ENCODE measurements at places on chromosomes 11 and 22.

DNA sequence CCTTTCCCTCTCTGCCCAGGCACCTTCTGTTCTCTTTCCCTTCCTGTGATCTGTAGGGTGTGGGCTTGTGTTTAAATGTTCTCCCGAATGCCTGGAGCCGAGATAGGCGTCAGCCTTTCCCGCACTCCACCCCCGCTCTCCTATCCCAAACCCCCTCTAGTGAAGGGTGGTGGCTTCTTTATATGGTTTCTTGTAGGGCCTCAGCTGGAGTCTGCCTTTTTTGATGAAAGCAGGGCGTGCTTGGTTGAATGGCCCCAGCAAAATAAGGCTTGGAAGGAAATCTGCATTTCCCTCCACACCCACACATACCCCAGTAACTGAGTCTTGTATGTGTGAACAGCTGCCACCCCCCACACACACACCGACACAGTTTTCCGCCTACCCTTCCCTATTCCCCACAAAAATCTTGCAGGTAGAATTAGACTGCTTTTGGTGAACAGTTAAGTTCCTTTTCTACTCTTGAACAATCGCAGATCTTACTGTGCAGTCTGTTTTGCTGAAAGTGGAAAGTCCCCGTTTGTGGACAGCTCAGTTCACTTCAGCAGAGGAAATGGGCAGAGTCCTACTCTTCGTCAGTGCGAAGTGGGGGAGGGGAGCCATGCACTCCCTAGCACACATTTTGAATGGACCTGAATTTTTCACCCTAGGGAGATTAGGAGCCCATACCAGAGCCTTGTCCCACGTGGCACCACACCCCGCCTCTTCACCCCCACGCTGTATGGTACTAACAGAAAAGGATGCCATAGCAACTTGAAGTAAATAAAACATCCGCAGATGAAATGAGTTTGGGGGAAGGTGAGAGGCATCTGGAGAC is 25.5 kb upstream of the GRK2 start:
- H3K27me3 ChIP-seq: no peaks in the 10 kb centered on the region
- peak overlapping the region; percentile 67 for H3K4me3 ChIP-seq
- peaks cover 27% of the 10 kb centered on the region for H3K36me3 ChIP-seq
- peak overlapping the region; percentile 94 for H3K27ac ChIP-seq

- DNase-seq: no peak
- H3K4me3 ChIP-seq: no peak overlapping the region
- no peaks in the 10 kb centered on the region for H3K36me3 ChIP-seq
- H3K27me3 ChIP-seq: no peaks in the 10 kb centered on the region
These were observed 49.1 kb upstream of the CAPRIN1 start for GRCh38 chr11:34002420-34002819.

GRCh38 chr11:45537614-45538013 is 127.8 kb downstream of the CHST1 start:
- no peaks in the 10 kb centered on the region for H3K36me3 ChIP-seq
- H3K4me1 ChIP-seq: no peaks in the 10 kb centered on the region
- H3K4me3 ChIP-seq: no peak overlapping the region
- H3K27ac ChIP-seq: no peak overlapping the region
- no peaks in the 10 kb centered on the region for H3K27me3 ChIP-seq

DNA sequence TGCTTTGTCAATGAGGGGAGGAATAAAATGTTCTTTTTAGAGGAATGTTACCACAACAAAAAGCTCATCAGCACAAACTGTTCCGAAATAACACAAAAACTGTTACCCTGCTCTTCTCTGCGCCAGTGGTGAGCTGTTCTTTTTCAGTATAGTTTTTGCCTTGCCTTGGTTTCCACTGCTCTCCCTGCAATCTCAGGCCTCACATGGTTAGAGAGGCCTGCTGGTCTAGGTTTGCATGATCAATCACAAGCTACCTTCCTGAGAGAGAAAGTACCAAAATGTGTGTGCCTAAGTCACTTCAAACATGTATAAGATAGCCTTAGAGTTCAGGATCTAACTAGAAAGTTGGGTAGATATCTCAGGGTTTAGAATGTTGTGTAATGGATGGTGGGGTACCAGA is 114.6 kb downstream of the STIM1 start:
- no peak overlapping the region for H3K4me3 ChIP-seq
- no peaks in the 10 kb centered on the region for H3K27me3 ChIP-seq
- H3K36me3 ChIP-seq: peaks cover 7% of the 10 kb centered on the region
- H3K27ac ChIP-seq: no peak overlapping the region
- H3K4me1 ChIP-seq: no peaks in the 10 kb centered on the region
- no peak for DNase-seq

DNA sequence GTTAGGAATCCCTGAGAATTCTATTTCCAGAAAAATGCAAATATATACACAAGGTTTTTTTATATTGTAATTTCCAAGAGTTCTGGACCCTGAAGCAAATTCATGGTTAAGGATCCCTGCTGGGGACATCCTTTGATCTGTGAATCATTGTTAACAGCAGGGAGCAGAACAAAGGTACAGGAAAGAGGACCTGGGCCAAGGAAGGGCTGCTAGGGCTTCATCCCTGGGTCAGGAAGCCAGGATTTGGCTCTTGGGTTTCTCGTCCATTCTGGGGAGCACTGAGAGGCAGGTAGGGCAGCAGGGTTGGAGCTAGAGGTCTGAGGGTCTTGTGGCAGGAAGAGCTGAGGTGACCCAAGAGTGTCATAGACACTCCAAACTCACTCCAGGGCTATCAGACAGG is 10.2 kb upstream of the OAF start:
- no peaks in the 10 kb centered on the region for H3K36me3 ChIP-seq
- H3K27ac ChIP-seq: no peak overlapping the region

- no peaks in the 10 kb centered on the region for H3K36me3 ChIP-seq
- DNase-seq: no peak
- peaks cover 7% of the 10 kb centered on the region for H3K4me1 ChIP-seq
- no peak overlapping the region for H3K4me3 ChIP-seq
- no peaks in the 10 kb centered on the region for H3K27me3 ChIP-seq
- H3K27ac ChIP-seq: no peak overlapping the region
These were observed 112.5 kb upstream of the CD82 start for GRCh38 chr11:44452827-44453572.

GRCh38 chr22:24519496-24519895 is 24.4 kb downstream of the UPB1 start:
- H3K4me3 ChIP-seq: no peak overlapping the region
- H3K36me3 ChIP-seq: no peaks in the 10 kb centered on the region
- no peak overlapping the region for H3K27ac ChIP-seq
- H3K27me3 ChIP-seq: no peaks in the 10 kb centered on the region
- DNase-seq: no peak

DNA sequence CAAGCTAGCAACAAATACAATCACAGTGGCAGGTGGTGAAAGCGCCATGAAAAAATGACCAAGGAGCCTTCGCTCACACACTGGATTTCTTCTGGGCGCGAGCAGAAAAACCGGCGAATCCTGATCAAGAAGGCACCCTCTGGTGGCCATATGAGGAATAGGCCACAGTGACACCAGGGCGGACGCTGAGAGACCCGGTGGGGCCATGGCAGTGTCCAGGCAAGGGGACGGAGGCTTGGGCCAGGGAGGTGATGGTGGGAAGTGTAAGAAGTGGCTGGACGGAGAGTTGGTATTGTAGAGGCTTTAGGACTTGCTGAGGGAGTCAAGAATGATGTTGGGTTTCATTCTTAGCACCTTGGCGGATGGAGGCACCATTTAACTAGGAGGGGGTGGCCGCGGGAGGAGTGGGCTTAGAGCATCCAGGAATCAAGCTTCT is 16.9 kb upstream of the RAC2 start:
- H3K4me1 ChIP-seq: no peaks in the 10 kb centered on the region
- no peaks in the 10 kb centered on the region for H3K36me3 ChIP-seq
- no peaks in the 10 kb centered on the region for H3K27me3 ChIP-seq

GRCh38 chr11:269146-269890 is 8.9 kb upstream of the NLRP6 start:
- H3K4me3 ChIP-seq: no peak overlapping the region
- peak overlapping the region; percentile 48 for H3K27ac ChIP-seq
- DNase-seq: peak; percentile 49
- H3K27me3 ChIP-seq: no peaks in the 10 kb centered on the region
- H3K4me1 ChIP-seq: no peaks in the 10 kb centered on the region

DNA sequence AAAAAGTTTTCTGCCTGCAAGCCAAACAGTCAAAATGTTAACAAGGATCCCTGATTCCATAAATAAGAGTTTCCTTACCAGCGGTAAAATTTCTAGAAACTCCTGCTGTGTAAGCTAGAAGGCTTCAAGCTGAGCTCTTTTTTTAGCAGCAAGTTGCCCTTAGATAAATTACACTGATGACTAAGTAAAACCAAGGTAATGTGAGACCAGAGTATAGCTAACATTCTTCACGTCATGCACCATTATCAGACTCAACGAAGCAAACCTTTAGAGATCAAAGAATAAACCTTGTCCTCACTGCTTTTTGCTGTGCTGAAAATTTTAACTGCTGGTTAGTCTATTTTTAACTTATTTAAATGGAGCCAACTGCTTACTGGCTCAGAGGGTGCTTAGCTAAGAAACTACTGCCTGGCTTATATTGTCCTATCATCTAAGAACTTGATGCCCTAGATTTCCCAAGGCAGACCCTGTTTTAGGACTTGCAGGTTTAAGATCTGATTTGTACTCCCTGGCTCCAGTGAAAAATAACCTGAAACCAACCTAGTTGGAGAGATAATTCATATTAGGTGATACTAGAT is 900.7 kb downstream of the JRKL start:
- H3K36me3 ChIP-seq: no peaks in the 10 kb centered on the region
- no peak overlapping the region for H3K27ac ChIP-seq
- no peaks in the 10 kb centered on the region for H3K4me1 ChIP-seq
- DNase-seq: no peak
- no peak overlapping the region for H3K4me3 ChIP-seq

DNA sequence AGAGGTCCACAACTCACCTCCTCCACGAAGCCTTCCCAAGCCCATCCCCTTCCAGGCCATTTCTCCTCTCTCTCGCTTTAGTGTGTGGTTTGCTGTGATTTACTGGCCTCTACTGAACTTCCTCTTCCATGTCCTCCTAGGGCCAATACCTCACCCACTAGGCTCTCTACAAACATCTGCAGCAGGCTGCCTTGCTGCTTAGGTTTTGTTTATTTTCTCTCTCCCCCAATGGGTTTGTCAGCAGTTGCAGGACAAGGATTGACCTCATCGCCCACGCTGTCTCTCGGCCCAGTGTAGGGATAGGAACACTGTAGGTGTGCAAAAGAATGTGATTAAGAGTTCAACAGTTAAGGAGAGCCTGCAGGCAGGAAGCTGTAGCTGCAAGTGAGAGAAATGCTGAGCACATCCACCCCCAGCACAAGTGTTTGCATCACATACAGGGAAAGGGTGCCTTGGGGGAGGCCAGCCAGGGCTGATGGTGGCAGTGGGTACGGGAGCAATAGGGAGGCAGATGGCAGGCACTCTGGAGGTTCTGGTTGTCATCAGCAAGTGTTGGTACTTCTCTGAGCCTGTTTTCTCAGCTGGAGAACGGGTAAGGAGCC is 1.4 kb downstream of the PC start:
- no peaks in the 10 kb centered on the region for H3K4me1 ChIP-seq
- no peaks in the 10 kb centered on the region for H3K27me3 ChIP-seq
- DNase-seq: no peak
- peak overlapping the region; percentile 8 for H3K27ac ChIP-seq
- no peaks in the 10 kb centered on the region for H3K36me3 ChIP-seq

Data from right atrium auricular region (tissue), 2 donors.